Nasal cavity respiratory epithelium epithelial cell of viscerocranial mucosa (primary cell): ENCODE measurements at places on chromosomes 12 and 14. TPM values are rescaled to one million over a fixed set of nuclear protein-coding genes. Genes with fewer than 3 reads are reported as not detected.

DLGAP5 gene
- total RNA-seq = under 0.01 and 0.07 TPM in 2 replicates

KLRG1 gene
- total RNA-seq = under 0.01 and 0.21 TPM in 2 replicates

KRT86 gene
- 0.07 and 1.0 TPM in 2 replicates for total RNA-seq

ACIN1 gene
- 40.7 and 73.9 TPM in 2 replicates for total RNA-seq

PPP2R3C gene
- 18.7 and 20.2 TPM in 2 replicates for total RNA-seq

DEGS2 gene
- total RNA-seq = 1.2 and 3.4 TPM in 2 replicates

YBX3 gene
- 186 and 340 TPM in 2 replicates for total RNA-seq

SERPINA4 gene
- not detected in 2 replicates for total RNA-seq

TROAP gene
- 0.07 and 3.1 TPM in 2 replicates for total RNA-seq

OTOGL gene
- under 0.01 TPM in 1 of 2 replicates, not detected in the other for total RNA-seq

LRP1-AS gene
- total RNA-seq = not detected in 2 replicates

CLBA1 gene
- 11.8 and 13.0 TPM in 2 replicates for total RNA-seq

WNT5B gene
- 2.1 and 5.6 TPM in 2 replicates for total RNA-seq

CLEC4C gene
- total RNA-seq = not detected in 2 replicates

TARBP2 gene
- 26.8 and 27.3 TPM in 2 replicates for total RNA-seq

HOXC11 gene
- total RNA-seq = not detected in 2 replicates

TAS2R14 gene
- total RNA-seq = 0.68 and 4.1 TPM in 2 replicates

MSRB3 gene
- total RNA-seq = 2.7 and 4.8 TPM in 2 replicates

BEGAIN gene
- total RNA-seq = 0.21 and 0.68 TPM in 2 replicates

PRIMA1 gene
- under 0.01 TPM in 1 of 2 replicates, not detected in the other for total RNA-seq
